H9 (cell line): ENCODE measurements at places on chromosomes 4 and X. TPM values are rescaled to one million over a fixed set of nuclear protein-coding genes. Genes with fewer than 3 reads are reported as not detected.
A peak's percentile ranks its signal among the peaks of the same experiment; 100 is the strongest.

Gene RPL10
- 2,110 and 2,124 TPM in 2 replicates for total RNA-seq

Gene SOWAHD
- total RNA-seq = 0.92 and 0.98 TPM in 2 replicates

Gene DACH2
- 0.99 and 1.0 TPM in 2 replicates for total RNA-seq

Gene PABPC1L2A
- total RNA-seq = 0.35 and 0.52 TPM in 2 replicates

Gene RP2
- total RNA-seq = 4.6 and 5.1 TPM in 2 replicates

Gene TEX11
- total RNA-seq = 0.22 and 0.24 TPM in 2 replicates

Gene AGA
- 10.0 and 11.3 TPM in 2 replicates for total RNA-seq

Gene RBM46
- total RNA-seq = 0.17 and 0.33 TPM in 2 replicates

Gene AMBN
- total RNA-seq = not detected in 2 replicates

Gene SRPX
- 2.5 and 2.8 TPM in 2 replicates for total RNA-seq

Gene NPY2R
- 0.09 TPM in 1 of 2 replicates, not detected in the other for total RNA-seq

Gene NAP1L3
- 89.6 and 91.7 TPM in 2 replicates for total RNA-seq

Gene GK2
- not detected in 2 replicates for total RNA-seq

Gene GC
- total RNA-seq = 0.15 TPM in 1 of 2 replicates, not detected in the other

Gene PAGE2
- total RNA-seq = not detected in 2 replicates

Gene HNRNPH2
- 60.2 and 63.2 TPM in 2 replicates for total RNA-seq

Gene UCP1
- not detected in 2 replicates for total RNA-seq

Gene USP26
- not detected in 2 replicates for total RNA-seq

Gene XG
- 1.1 and 1.7 TPM in 2 replicates for total RNA-seq

Gene FHIP1A
- 24.9 and 28.2 TPM in 2 replicates for total RNA-seq

- DNase-seq = no peak
Measured at GRCh38 chr4:141845901-141846300, 209.5 kb downstream of the IL15 start.

- DNase-seq = no peak
Measured at GRCh38 chr4:26503427-26503826, 13.1 kb upstream of the CCKAR start.

DNA sequence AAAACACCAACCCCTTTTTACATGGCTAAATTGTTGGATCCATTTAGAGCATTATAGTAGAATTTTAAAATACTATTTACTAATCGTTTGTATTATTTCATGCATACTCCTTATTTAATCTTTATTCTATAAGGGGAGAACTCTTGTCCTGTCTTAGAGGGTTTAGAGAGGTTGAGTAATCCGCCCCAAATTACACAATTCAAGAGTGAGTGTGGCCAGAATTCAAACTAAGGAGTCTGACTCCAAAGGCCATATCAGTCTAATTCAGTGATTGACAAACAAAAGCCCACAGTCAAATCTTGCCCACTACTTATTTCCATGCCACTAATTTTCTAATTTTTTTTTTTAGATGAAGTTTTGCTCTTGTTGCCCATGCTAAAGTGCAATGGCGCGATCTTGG, 33.7 kb upstream of the NEIL3 start:
- DNase-seq = no peak

- no peak for DNase-seq
Measured at GRCh38 chr4:113888006-113888405, 91.4 kb downstream of the ARSJ start.

DNA sequence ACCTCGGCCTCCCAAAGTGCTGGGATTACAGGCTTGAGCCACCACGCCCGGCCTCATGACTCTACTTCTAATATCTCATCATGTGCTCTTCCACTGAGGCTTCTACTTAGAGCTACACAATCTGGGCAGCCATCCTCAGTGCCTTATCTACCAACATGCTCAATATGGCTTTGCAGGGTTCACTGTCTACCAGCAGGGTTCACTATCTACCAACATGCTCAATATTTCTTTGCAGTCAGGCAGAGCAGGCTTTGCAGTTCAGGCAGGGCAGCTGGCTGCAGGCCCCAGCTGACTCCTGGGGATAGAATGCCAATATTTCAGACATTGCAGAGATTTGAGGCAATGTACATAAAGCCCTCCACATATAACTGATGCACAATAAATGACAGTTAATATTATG, 47.5 kb downstream of the PKD2 start:
- DNase-seq = peak; percentile 60

GRCh38 chr4:152528060-152528459, 7.8 kb downstream of the FBXW7 start:
- DNase-seq = no peak

DNA sequence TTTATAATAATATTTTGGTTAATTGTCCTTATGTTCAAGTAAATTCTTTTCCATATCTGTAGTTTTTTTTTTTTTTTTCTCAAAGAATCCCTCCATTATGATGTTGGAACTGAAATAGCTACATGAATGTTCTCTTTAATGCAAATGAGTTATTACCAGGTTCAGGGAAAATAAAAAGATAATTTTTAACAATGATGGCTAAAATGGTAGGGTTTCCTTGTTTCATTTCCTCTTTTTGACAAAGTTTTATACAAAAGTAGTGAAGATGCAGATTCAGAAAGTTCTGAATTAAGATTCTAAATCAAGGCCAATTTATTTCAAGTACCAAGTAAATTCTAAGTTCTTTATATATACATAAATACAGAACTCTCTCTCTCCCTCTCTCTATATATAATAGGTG, 779.0 kb upstream of the INTU start:
- DNase-seq = no peak

GRCh38 chr4:182272151-182272550, 28.9 kb downstream of the TENM3 start:
- no peak for DNase-seq

DNA sequence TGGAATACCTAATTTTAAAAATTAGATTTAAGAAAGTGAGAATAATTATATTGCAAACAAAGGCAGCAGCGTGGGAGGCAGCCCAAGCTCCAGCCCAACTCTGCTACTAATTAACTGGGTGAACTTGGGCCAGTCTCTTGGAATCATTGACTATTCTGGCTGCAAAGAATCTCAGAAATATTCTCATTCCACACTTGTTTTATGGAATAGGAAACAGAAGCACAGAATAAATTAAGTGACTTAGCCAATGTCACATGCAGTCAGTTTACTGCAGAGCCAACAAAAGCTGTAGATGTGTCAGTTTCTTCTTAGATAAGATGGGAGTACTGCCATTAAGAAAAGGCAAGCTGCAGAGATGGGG, 132.6 kb upstream of the FAM9B start:
- DNase-seq = no peak

DNA sequence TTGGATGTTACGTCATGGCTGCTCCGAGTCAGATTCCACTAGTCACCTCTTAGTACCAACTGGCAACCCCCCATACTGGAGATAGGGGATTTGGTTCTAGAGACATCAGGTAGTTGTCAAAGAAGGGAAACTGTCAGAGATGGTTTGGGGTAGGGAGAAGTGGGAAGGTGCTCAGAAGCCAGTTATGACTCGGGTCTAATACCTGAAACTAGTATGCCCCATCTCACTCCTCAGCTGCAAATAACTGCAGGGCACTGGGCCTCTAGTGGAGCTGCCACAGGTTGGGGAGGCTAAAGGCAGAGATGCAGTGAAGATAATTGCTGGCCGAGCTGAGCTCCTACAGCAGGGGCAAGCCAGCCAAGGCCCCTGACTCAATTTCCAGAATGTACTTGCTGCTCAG, 30.0 kb downstream of the OTUD6A start:
- DNase-seq = no peak

DNA sequence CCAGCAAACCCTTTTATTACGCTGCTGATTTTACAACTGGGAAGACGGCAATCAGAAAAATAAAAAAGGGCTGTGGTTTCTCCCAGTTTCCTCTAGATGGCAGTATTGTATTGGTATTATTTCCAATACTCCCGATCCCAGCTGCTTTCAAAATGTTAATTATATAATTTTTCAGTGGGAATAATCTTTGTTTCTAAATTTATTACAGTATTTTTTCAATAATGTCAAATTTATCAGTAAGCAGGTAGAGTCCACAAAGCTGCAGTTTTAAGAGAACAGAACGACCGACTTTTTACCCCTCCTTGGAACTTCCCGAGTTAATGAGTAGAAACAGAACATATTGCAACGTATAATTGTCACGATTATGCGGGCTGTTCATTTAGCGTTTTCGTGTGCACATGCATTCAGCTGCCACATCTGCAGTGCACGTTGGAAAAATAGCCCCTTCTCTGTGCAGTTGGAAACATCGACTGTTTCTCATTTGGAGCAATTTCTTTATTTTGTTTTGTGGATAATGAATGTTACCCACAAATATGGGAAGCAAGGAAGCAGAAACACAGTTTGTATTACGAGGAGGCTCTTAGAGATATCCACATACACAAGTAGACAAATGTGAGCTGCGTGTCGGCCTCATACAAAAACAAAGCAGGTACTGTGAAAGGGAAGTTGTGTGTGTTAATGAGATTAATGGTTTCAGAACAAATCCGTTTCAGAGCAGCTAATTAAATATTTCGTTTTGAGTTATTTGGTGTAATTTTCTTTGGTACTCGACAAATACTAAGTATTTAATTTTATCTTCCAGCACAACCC, 188.0 kb downstream of the STIM2 start:
- DNase-seq = no peak

- no peak for DNase-seq
Measured at GRCh38 chrX:110097920-110098319, 95.0 kb downstream of the TMEM164 start.

- no peak for DNase-seq
Measured at GRCh38 chrX:123399709-123400108, 215.6 kb downstream of the GRIA3 start.

DNA sequence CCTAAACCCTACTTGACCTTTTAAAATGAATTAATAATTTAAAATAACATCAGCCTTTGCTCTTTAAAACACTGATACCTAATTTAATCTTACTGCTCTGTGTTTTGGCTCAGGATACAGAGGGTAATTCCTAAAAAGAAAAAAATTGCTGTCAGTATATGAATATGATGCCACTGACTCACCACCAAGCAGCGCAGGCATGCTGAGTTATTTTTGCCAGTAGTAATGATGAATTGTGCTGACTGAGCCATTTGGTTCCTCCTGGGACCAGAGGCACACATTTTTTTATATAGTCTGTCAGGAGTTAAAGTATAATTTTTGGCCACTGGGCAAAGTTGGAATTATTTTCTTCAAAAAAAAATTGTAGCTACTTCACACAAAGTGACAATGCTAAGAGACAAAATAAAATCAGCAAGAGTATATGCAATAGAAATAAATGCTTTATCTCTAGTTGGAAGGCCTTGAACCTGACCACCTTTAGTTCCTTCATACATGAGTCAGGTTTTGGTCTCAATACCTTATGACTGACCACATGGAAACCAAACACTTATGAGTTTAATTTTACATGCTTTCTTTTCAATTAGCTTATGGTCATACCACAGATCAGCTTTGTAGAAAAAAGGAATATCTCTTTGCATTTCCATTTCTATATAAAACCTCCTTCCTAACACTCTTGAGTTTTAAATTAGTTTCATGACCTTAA, 115.1 kb downstream of the PPP3CA start:
- no peak for DNase-seq

GRCh38 chr4:914531-914930, 17.6 kb downstream of the GAK start:
- peak; percentile 23 for DNase-seq

- DNase-seq = no peak
Measured at GRCh38 chr4:72553540-72554337, 15.3 kb downstream of the ADAMTS3 start.

- DNase-seq = no peak
Measured at GRCh38 chr4:146261041-146261440, 46.7 kb downstream of the REELD1 start.

- no peak for DNase-seq
Measured at GRCh38 chr4:47484168-47484567, 907 bp upstream of the ATP10D start.

DNA sequence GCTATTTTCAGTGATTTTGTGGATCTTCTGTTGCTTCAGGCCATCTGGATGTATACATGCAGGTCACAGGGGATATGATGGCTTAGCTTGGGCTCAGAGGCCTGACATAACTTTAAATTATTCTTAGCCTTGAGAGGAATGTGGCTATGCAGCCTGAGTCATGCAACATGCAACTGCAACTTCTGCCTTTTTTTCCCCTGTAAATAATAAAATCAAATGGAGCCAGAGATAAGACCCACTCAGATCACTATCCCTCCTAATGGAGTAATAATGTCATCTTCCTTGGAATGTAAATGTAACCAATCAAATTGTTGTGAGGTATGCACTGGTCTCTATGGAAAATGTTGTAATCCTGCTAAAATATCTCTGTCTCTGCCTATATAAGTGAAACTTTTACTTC, 54.9 kb downstream of the MAGEB17 start:
- no peak for DNase-seq

DNA sequence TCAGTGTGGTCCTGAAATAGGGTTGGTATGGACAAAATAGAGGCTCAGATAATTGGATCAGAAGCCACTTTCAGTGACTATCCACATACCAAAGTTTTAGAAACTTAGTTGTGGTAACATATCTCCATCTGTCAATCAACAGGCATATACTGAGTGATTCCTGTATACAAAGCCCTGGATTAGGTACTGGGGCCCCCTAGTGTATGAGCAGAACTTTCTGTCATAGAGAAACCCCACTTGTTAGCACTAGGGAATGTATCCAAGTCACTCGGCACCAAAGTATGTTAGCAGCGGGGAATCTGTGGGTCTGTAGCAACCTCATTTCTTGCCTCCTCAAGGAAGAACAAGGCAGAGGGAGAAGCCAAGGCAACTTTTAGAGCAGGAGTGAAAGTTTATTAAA, 50.7 kb downstream of the MAP7D3 start:
- DNase-seq = no peak

GRCh38 chr4:102321260-102321995, 23.9 kb downstream of the SLC39A8 start:
- DNase-seq = peak; percentile 41

- DNase-seq = no peak
Measured at GRCh38 chr4:153784166-153784699, 4.7 kb downstream of the SFRP2 start.

DNA sequence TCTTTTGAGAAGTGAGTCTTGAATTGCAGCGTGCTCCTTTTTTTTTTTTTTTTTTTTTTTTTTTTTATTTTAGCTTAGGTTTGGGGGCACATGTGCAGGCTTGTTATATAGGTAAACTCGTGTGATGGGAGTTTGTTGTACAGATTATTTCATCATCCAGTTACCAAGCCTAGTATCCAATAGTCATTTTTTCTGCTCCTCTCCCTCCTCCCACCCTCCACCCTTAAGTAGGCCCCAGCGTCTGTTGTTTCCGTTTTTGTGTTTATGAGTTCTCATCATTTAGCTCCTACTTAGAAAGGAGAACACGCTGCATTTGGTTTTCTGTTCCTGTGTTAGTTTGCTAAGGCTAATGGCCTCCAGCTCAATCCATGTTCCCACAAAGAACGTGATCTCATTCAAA, 81.3 kb upstream of the TSPAN5 start:
- no peak for DNase-seq
